ENCODE measurements at places on chromosomes 2 and 18. TPM values are rescaled to one million over a fixed set of nuclear protein-coding genes. Genes with fewer than 3 reads are reported as not detected.

The NEURL3 gene
- 0.51 TPM for total RNA-seq

The DNER gene
- not detected for total RNA-seq

The COX5B gene
- 337 TPM for total RNA-seq

The UGT1A10 gene
- total RNA-seq: not detected

The IL1RN gene
- total RNA-seq: not detected

The VSNL1 gene
- not detected for total RNA-seq

The AGXT gene
- not detected for total RNA-seq

The TLX2 gene
- total RNA-seq: not detected

The SRD5A2 gene
- total RNA-seq: not detected

The GNAL gene
- total RNA-seq: 0.51 TPM

The RAD51AP2 gene
- total RNA-seq: not detected

The BOLL gene
- total RNA-seq: not detected

The SLC4A5 gene
- not detected for total RNA-seq

The MC2R gene
- not detected for total RNA-seq

The ATP6V1B1 gene
- not detected for total RNA-seq

The ATP6V1C2 gene
- total RNA-seq: 0.14 TPM

The NBEAL1 gene
- 37.2 TPM for total RNA-seq

The VPS54 gene
- 29.4 TPM for total RNA-seq

The UGT1A4 gene
- not detected for total RNA-seq

The C2orf81 gene
- total RNA-seq: 0.17 TPM

The DSG4 gene
- not detected for total RNA-seq

The MRO gene
- not detected for total RNA-seq

The RAMP1 gene
- total RNA-seq: not detected

The ANKRD53 gene
- 0.51 TPM for total RNA-seq

The CYS1 gene
- total RNA-seq: 1.2 TPM

The CRYBA2 gene
- total RNA-seq: not detected

The KCNG2 gene
- total RNA-seq: 0.51 TPM

The ZNF892 gene
- total RNA-seq: 8.7 TPM

The FIGLA gene
- not detected for total RNA-seq

The PARD3B gene
- total RNA-seq: 13.3 TPM

The GALNT1 gene
- 436 TPM for total RNA-seq

The CABYR gene
- total RNA-seq: 3.1 TPM

The CAPN14 gene
- 0.05 TPM for total RNA-seq

The WDR54 gene
- total RNA-seq: 23.3 TPM

The ONECUT2 gene
- under 0.01 TPM for total RNA-seq

The ITGA4 gene
- 0.60 TPM for total RNA-seq

The C2orf80 gene
- total RNA-seq: not detected

The UPP2 gene
- not detected for total RNA-seq

The NEUROD1 gene
- total RNA-seq: not detected

The LONRF2 gene
- not detected for total RNA-seq

The KIAA2012 gene
- total RNA-seq: not detected

The ITGA6 gene
- total RNA-seq: 338 TPM

The FOXD4L1 gene
- 0.17 TPM for total RNA-seq

The SERPINB2 gene
- not detected for total RNA-seq

All from dermis blood vessel endothelial cell (primary cell).